ENCODE measurements at places on chromosomes 11 and 22.

DNA sequence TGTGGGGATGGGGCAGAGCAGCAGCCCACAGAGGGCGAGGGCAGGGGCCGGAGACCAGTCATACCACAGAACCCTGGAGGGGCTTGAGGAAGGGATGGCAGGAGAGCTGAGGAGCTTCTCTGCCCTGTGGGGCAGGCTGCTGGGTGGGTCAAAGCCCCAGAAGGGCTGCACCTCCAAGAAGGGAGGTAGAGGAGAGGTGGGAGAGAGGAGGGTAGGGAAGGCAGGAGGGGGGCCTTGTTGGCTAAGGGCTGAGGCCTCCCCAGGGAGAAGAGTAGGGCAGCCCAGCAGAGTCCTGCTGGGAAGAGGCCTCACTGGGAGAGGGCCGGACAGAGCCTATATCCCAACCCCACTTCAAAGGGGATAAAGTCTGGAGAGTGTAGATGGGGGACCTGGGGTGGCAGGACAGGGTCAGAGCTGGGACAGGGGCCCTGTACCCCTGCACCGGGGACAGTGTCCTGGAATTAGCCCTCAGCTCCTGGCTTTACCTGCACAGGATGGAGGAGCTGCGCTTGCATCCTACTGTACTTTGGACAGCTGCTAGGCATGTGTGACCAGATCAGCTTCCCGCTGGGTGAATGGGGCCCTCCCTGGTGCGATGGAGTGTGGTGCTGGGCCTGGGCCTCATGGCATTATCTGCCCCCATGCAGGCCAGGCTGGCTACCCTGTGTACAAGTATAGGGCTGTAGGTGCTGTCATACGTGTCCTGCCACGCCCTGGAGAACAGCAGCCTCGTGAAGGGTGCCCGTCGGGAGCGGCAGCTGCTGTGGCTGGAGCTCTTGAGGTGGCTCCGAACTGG lies 7.3 kb downstream of the DGCR6L start:
- DNase-seq = no peak

- DNase-seq = no peak
Observed at GRCh38 chr11:33259869-33260268, 2.7 kb downstream of the HIPK3 start.

GRCh38 chr22:39980596-39980995 lies 14.2 kb upstream of the FAM83F start:
- no peak for DNase-seq

DNA sequence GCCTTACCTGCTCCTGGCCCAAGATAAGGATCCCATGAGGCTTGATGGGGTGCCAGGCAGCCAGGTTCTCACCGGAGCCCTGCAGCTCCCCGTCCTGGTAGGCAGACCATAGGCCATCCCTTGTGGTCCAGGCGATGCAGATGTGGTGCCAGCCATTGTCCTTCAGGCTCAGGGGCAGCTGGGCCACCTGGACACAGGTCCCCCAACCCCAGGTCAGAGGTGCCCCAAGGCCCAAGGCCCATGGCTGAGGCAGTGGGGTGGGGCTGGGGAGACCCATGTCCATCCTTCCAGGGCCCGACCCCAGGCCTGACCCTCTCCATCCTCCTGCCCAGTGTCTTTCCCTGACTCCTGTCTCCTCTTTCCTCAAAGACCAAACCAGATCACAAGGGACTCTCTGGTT lies 20.8 kb downstream of the NPTXR start:
- no peak for DNase-seq

GRCh38 chr11:64204080-64204440 lies 2.5 kb upstream of the FERMT3 start:
- no peak for DNase-seq

GRCh38 chr11:32921204-32921603 lies 28.6 kb downstream of the QSER1 start:
- no peak for DNase-seq

DNA sequence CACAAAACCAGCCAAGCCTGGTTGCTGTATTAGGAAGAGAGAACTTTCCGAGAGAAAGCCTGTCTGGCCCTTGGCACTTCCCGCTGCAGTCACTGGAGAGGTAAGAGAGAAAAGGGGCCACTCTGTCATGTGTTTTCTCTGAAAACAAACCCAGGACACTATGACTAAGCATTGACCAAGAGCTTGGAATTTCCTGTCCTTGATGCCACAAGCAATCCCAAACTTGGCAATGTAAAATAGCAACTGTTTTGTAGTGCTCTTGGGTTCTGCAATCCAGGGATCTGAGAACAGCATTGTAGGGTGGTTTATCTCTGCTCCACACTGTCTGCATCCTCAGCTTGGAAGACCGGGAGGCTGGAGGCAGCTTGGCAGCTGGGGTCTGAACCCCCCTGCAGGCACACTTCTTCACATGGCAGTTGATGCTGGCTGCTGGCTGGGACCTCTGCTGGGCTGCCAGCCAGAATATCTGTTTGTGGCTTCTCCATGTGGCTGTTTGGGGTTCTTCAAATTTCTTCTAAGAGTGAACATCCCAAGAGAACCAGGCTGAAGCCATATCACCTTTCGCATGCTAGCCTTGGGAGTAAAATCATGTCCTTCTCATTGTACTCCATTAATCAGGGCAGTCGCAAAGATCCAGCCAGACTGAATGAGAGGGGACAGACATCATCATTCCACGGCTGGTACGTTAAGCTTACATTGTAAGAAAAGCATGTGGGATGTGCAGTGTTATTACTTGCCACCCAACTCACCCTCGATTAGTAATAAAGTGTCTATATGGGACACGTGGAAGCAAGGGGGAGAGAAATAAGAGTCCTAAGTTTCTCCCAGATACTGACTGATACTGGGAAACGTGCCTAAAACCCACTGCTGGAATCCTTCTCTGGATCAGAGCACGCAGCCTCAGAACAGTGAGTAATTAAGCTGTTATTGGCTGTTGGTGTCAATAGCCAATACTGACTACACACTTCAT lies 537.4 kb upstream of the B3GAT1 start:
- no peak for DNase-seq
